Left renal cortex interstitium (tissue), 4 donors: ENCODE measurements at places on chromosomes 12 and 14. TPM values are rescaled to one million over a fixed set of nuclear protein-coding genes. Genes with fewer than 3 reads are reported as not detected.
A peak's percentile ranks its signal among the peaks of the same experiment; 100 is the strongest.

CLEC1A gene
- polyA plus RNA-seq: 2.8 TPM

PYGL gene
- 18.9 TPM for polyA plus RNA-seq

GPR135 gene
- 6.1 TPM for polyA plus RNA-seq

GRCh38 chr12:124087266-124088051, 114.4 kb downstream of the ZNF664 start:
- DNase-seq: peak; percentile 39

DNA sequence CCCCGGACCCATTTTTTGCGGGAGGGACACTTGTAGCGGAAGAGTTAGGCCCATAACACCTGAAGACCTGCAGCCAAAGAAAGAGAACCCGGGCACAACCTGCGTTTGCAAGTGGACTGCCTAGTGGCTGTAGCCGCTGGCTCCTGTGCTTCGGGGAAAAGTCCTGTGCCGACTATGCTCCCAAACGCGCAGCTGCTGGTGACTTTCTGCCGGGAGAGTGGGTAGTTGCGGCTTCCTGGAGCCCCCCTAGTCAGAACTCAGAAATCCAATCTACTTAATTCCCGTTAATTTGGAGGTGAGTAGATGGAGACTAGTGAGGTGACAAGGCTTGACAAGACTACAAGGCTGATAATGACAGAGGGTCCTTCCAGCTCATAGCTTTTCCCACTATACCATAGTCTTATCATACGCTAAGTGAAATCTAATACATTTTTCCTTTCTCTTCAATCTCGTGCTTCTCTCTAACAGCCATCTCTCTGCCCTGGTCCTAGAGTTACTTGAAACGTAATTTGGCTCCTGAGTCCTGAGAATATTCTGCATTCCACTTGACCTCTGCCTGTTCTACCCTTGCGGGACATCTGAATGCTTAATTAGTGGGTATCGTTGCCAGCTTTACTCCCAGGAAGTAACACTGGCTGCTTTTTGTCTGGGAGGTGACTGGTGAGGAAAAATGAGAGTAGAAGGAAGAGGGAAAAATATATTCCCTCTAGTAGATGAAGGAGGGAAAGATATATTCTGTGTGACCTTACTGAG, 556 bp downstream of the MTHFD1 start:
- peak; percentile 13 for DNase-seq

DNA sequence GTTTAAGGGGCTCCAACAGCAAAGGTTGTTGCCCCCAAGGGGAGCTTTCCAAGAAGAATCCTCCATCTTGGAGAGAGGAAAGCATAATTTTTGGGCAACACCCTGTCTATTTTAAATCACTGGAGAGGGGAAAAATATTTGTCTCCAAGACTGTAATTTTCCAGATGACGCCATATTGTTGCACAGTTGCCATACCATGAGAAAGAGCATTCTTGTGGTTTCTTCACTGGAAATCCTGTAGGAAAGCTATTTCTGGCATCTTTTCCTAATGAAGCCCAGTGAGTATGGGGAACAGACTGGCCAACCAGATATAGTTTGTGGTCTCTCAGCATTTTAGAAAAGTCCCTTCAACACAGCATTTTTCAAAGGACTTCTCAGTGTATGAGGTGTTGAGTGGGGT, 88.1 kb upstream of the MANSC4 start:
- DNase-seq: no peak

DNA sequence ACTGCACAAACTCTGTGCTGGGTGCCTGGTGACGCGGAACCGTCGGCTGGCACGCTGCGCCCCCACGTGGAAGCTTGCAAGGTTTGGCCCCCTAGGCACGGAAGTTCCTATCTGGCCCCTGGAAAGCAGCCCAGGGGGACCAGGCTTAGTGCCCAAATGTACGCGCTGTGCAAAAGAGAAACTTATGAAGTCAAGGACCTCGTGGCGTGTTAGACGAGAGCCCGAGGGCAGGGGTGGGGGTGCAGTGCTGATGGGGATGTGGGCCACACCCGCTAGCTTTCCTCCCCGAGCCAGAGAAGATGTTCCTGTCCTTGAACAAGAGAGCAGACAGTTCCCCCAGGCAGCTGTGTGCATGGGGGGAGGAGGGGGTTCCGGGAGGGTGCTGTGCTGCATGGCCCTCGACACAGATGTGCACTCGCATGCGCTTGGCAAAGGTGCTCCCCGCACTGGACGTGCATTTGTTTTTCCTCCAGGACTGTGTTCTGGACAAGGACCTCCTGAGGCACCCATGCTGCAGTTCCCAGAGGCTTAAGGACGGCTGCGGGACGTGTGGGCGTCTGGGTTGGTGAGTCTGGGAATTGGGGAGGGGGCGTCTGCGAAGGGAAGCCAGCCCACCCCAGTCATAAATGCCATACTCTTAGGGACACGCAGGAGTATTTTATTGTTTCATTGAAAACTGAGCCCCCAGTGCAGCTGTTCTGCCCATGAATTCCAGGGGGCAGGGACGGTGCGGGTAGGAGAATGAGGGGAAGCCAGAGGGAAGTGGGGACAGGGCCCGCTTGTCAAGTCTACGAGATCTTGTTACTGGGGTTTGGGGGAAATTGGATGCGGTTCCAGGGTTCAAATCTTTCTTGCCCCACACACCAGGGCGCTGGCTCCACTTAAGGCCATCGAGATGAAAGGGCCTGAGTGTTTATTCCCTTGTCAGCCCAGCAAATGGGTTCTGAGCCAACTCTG, 80.0 kb downstream of the NTF3 start:
- DNase-seq: no peak

- DNase-seq: peak; percentile 46
Observed at GRCh38 chr12:93243689-93244513, 133.8 kb upstream of the NUDT4 start.

GRCh38 chr14:51922624-51923023, 62.2 kb downstream of the GNG2 start:
- DNase-seq: peak; percentile 19
